Stimulated activated naive CD4-positive, alpha-beta T cell treated with Interleukin-2 at 50 U/mL for 16 hours (primary cell): ENCODE measurements at places on chromosomes 6 and 20.
A peak's percentile ranks its signal among the peaks of the same experiment; 100 is the strongest.

- DNase-seq, result no peak
These were observed 33.9 kb downstream of the RIPOR2 start for GRCh38 chr6:24901698-24902328.

GRCh38 chr6:3965071-3965718 lies 113.7 kb downstream of the FAM217A start:
- no peak for DNase-seq

DNA sequence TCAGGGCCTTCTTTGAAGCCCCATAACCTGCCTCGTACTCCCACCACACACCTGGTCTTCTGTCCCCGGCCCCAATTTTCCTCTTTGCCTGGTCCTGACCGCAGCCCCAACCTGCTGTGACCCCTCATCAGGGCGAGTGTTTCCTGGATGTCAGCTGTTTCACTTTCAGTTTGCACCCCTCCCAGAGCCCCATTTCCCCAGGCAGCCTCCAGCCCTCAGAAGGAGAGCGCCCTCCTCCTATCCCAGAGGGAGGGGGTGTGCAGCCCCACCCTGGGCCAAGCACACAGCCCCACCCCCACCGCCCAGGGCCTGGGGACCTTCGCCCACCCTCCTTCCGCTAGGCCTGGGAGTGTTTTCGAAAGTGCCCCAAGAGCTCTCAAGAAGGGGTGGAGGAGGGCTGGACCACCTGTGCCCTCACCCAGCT lies 1.5 kb downstream of the BAK1 start:
- DNase-seq, result peak; percentile 36

DNA sequence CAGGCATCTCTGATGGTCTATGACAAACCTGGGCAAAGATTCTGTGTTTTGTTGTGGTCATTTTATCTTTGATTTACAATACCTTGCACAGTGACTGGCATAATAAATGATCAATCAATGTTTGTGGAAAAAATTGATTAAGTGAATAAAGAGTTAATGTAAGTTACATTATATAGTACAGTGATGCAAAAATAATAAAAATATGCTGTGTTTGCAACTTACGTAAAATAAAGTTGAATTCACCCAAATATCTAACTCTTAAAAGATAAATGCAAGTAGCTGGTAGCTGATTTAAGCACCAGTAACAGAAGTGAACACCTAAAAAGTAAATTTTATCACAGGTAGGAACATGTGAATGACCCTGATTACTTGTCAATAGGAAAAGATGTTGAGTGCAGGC lies 176.0 kb upstream of the THEMIS start:
- DNase-seq, result no peak

DNA sequence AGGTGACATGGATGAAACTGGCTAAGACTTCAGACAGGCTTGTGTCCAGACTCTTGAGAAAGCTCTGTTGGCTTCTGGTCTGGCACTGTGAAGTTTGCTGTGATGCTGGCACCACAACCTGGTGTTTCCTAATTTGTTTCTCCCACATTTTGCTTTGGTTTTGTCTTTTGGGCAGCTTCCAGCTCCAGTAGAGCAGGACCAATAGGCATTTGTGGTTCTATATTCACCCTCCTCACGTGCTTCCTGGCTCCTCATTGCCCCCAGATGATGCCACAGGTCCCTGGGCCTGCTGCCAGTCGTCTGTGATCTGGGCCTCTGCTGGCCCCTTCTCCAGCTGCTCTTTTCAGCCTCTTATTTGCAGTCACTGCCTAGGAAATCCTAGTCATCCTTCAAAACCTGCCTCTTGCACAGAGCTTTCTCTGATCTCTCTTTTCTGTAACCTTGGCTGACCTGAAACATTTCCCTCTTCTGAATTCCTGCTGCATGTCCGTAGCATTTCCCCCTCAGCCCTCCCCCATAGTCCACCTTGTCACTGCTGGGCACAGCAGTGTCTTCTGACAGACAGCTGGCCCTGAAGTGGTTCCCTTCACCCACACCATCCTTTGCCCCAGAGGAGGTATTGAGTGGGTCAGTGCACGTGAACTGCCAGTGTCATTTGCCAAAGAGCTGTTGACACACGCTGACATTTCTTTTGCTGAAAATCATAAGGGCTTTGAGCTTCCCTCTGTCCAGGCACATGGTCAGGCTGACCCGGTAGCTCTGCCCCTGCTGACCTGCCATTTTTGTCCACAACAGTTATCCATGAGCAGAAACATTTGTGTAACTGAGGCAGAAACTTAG lies 63.0 kb downstream of the PTPN1 start:
- no peak for DNase-seq

- no peak for DNase-seq
These were observed 280.6 kb downstream of the FARS2 start for GRCh38 chr6:5541751-5542432.

- DNase-seq, result no peak
These were observed 9.1 kb downstream of the CNPY3 start for GRCh38 chr6:42938428-42938796.

- no peak for DNase-seq
These were observed 150.7 kb downstream of the FRK start for GRCh38 chr6:115909923-115910546.
